ENCODE measurements at places on chromosomes 5 and 9.

DNA sequence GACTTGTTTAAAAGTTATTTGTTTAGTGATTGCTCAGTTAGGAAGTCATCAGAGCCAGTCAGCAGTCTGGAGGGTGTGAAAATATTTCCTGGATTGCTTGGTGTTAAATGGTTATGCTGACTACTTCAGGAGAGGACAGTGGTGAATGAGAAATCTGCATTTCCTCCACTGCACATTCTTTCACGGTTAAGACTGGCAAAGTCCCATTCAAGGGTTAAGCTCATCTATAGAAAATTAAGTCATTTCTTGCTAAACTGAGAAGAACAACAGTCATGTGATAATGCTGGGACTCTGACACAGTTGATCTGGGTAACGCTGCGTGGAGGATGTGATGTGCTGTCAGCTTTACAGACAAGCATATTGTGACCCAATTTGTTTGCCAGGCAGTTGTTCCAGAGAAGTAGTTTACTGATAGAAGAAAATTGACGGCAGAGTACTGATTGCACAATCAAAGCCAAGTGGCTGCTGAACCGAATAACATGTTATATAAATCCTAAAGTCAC, 80.4 kb downstream of the GRAMD2B start:
- no peak for DNase-seq

DNA sequence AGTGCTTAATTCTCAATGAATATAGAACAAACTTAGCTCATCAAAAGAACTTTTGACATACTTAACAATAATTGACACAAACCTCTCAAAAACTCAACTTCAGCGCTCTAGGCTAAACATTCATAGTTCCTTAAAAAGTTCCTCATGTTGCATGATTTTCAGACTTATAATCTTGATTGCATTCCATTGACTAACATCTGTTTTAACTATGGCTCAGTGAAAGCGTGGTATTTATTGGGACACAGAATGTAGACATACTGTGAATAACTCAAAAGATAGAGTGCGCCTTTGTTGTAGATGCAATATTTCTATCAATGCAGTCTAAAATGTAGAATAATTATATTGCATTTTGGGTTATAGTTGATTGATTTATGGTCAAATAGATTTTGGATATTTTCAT, 227.1 kb upstream of the HAPLN1 start:
- DNase-seq, result no peak

DNA sequence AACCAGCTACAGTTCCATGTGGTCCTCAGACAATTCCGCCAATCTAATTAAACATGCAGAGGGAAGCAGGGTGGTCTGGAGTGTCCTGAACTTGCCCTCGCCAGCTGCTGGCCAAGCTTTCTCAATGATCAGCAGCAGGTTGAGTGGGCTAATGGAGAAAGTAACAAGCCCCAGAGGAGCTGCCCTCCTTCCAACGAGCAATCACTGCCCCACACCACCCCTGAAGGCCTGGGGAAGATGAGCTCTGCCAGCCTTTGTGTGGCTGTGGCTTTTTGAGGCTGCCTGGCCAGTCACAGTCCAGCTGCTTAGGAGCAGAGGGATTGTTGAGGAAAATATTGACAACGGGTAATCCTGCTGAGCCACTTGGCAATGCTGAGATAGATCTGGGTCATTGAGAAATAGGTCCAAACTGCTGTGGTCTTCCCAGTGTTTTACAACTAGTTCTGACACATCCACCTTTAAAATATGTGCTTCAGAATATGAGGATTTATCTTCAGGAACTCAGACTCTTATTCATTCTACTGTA, 107.3 kb downstream of the CD180 start:
- no peak for DNase-seq

DNA sequence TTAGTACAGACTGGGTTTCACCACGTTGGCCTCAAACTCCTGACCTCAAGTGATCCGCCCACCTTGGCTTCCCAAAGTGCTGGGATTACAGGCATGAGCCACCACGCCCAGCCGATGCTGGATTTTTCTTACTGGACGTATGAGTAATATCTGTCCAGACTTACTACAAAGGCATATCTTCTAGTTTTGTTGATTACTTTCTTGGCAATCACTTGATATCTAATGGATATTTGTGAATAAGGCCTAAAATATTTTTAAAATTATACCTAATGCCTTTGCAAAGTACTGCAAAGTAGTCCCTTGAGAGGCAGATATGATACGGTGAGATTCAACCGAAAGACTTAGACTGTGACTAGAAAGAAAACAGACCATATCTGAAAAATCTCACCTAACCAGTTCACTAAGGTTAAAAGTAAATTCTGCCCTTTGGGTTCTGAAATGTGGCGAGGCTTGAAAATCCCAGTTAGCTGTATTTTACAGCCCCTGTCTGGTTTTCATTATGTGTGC, 152.1 kb downstream of the GNAQ start:
- no peak for DNase-seq

GRCh38 chr5:108382784-108383330, 959 bp upstream of the FBXL17 start:
- no peak for DNase-seq

GRCh38 chr9:138095813-138096518, 218.4 kb downstream of the CACNA1B start:
- no peak for DNase-seq

DNA sequence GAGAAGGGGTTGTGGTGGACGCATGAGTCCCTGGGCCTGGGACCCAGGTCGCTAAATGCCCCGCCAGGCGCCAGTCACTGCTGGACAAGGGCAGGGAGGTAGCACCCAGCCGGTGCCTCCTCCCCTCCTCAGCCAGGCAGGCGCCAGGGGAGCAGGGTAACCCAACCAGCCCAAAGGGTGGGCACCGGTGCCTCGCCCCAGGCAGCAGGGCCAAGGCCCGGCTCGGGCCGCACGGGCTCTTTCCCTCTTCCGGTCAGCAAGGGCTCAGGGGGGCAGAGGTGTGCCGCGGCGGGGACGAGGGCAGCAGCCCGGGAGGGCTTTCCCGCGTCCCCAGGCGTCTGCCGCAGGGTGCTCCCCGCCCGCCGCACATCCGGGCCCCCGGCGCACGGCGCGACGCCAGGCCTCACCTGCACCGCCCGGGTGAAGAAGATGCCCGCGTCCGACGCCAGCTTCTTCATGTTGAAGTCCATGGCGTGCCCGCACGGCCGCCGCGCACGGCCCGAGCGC, 393 bp downstream of the SH3GLB2 start:
- DNase-seq, result no peak

- no peak for DNase-seq
These were observed 257.1 kb downstream of the MCTP1 start for GRCh38 chr5:95027775-95028174.

DNA sequence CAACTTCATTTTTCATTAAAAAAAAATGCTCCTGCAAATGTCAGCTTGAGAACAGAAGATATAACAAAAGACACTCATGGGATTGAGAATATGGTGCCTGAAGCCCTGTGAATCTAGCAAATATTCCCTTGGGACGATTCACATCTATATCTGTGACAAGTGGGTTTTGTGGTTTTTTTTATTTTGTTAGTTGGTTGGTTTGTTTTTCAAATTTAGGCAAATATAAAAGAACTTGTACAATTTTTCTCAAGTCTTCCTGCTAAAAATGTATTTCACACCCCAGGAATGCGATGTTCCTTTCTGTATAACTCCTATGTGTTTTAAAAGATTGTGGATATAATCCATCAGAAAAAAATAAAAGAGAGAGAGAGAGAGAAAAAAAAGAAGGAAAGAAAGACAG, 1061.8 kb upstream of the ARRDC3 start:
- DNase-seq, result no peak

DNA sequence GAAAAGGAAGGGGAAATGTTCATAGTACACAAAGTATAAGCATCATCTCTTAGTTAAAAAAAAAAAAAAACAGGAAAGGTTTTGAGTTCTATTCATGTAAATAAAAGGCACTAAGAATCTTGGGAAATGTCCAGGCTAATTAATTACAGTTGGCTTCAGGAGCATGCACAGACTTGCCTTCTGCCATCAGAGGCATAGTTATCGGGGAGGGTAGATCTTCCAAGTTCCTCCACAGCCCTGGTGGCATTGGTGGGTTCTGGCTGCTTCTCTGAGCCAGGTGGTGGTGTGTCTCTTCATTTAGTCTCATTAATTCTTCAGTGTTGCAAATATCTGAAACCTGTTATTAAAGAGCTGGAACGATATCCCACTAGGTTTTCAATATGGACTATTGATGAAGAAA, 85.2 kb downstream of the TMEM252 start:
- DNase-seq, result no peak

DNA sequence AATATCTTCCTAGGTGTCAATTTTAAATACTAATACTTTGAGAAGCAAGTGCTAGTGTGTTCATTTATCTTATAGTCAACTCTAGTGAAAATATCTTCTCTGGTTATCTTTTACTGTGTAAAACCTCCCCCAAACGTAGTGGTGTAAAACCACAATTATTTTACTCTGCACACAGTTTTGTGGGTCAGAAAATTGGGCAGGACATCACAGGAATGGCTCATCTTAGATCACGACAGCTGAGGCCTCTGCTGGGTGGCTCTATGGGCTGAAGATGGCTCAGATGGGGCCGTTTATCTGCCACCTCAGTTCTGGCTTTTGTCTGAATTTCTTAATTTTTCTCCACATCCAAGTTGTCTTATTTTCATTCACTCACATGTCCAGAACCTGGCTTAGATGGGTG, 457.2 kb upstream of the ACTBL2 start:
- DNase-seq, result no peak

DNA sequence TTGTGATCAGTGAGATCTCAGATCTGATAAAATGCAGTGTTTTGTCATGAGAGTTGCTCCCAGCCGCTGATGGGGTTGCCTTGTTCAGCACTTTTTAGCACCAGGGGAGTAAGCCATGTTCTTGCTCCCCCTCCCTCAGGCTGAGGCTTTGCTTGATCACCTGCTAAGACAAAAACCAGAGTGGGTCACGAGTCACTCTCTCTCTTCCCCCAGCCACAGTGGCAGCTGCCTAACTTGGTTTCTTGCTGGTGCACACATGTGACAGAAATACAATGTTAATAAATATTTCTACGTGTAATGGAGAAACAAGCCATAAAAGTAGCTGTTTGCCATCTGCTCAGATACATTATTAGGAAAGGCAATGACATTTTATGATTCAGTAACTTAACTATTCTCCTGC, 212.4 kb upstream of the DMRT1 start:
- no peak for DNase-seq

- no peak for DNase-seq
These were observed 621 bp downstream of the SEC16A start for GRCh38 chr9:136482046-136482792.

DNA sequence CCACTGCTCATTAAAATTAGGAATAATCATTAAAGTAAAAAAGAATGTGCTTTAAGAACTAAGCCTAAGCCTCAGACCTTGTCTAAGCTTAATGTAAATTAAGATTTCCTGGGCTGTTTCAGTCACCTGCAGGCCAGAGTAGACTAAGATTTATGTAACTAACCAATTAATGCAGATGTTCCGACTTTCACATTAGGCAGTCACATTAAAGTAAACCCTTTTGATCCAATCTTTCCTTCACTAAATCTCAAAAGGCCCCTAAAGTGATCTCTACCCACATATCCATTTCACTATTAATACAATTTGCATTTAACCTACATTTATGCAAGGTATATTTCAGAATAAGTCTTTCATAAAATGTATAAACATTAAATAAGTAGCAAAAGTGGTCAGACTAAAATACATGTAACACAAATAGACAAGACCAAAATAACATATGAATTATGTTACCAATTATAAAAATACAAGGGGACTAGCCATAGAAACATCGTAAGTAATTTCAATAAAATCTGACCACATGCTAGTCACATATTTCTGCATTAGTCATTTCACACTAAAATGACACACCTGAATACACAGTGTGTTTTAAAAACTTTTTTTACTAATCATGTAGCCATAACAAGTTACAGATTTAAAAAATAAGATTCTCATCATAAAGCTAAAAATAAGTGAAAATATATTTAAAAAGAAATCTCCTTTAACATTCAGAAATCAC, 7.7 kb downstream of the NR3C1 start:
- no peak for DNase-seq

GRCh38 chr5:91607675-91608074, 224.6 kb upstream of the ARRDC3 start:
- DNase-seq, result no peak

DNA sequence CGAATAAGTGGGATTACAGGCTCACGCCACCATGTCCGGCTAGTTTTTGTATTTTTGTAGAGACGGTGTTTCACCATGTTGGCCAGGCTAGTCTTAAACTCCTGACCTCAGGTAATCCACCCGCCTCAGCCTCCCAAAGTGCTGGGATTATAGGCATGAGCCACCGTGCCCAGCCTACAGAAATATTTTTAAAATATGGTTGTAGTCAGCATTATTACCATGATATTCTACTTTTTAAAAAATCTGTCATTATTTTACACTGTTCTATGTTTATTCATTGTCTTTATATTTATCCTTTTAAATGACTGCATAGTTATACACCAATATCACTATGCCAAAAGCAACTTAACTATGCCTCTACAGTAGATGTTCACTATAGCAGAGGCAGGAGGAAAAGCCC, 41.6 kb upstream of the SLC30A5 start:
- DNase-seq, result no peak

DNA sequence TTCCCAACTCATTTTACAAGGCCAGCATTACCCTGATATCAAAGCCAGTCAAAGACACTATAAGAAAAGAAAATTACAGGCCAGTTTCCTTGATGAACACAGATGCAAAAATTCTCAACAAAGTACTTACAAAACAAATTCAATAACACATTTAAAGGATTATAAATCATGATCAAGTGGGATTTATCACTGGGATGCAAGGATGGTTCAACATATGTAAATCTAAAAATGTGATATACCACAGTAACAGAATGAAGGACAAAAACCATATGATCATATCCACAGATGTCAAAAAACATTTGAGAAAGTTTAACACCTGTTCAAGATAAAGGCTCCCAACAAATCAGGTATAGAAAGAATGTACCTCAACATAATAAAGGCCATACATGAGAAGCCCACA, 130.6 kb downstream of the NDUFS4 start:
- no peak for DNase-seq

DNA sequence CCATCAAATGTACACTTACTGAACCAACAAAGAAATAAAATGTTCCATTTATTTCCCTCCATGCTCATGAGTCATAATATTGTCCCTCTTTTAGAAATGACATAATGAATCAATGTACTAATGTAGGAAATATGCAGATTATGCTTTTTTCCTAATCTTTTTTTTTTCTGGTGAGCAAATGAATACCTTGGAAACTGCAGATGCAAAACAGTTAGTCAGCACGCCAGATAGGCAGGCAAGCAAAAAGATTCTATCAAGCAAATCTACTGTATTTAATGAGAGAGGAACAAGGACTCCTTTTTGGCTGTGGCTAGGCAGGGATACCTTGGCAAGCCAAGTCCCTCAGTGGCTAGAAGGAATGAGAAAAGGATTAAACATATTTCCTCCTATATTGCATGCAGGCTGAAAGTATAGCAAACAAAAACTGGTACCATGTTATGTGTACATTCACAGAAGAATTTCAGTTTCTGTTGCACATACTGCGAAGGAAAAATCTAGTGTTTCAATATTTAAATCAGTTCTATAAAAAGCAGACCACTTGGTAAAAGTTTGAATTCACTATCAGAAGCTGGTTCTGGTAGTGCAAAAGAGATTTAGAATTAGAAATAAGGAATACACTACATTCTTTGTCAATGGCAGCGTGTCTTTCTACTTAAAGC, 605.4 kb downstream of the TLE1 start:
- no peak for DNase-seq
